ENCODE measurements at places on chromosomes 5 and 9.

DNA sequence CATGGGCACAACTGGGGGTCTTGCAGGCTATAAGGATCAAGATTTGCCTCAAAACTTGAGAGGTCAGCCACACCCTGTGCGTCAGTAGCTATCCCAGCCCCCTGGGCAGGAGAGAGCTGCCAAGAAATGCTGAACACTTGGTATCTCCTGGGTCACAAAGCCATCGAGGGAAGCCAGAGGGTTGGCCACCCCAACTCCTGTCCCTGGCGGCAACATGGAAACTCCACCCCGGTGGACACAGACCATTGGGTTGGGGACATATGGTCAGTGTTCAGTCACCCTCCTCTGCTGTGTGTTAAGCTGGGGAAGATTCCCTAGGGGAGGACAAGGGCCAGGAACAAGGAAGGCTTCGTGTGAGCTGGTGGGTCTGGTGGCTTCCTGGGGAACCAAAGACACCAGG is 140.6 kb downstream of the C5orf15 start:
- DNase-seq, result no peak

DNA sequence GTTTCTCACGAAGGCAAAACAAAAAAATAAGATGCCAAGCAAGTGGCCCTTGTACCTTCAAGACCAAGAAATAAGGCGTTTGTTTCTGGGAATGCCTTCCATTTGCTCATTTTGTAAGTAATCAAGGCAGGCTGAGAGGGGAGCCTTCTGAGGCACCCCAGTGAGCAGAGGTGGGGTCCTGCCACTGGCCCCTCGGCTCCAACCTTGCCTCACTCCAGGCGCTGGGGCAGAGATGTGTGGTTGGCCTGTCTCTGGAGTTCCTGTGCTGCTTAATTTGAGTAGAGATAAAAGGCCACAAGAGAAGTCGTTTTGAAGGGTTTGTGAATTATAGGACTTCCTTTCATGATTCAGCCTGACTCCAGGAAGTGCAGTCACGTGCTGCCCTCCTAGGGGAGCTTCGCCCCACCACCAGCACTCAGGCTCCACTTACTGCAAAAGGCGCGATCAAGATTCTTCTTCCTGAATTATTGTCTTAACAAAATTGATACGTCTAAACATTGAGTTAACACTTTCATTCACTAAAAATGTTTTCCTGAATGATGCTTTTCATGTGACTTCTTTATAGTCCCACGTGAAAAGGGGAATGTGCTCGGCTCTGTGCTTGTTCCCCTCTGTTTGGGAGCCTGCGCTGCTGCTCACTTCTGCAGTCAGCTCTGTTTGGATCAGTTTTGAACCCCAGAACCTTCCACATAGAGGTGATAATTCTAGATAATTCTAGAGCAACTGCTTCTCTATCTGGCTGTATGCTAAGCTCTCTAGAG is 13.7 kb downstream of the SYK start:
- DNase-seq, result no peak

DNA sequence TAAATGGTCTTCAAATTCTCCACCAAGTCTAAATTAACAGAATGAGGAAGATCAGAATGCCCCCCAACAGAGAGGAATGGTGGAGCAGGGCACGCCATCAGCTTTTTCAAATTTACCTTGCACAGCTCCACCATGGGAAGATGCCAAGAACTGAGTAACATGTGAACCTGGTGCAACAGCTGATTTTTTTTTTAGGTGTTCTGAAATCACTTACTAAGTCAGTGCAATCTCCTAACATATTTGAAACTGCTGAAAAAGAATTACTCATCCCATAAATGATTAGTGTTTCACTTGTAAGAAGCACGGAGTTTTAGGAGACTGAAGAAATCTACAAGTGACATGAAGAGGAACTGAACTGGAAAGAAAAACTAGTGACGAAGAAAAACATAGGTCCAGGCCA is 5.1 kb downstream of the TMEM245 start:
- no peak for DNase-seq

DNA sequence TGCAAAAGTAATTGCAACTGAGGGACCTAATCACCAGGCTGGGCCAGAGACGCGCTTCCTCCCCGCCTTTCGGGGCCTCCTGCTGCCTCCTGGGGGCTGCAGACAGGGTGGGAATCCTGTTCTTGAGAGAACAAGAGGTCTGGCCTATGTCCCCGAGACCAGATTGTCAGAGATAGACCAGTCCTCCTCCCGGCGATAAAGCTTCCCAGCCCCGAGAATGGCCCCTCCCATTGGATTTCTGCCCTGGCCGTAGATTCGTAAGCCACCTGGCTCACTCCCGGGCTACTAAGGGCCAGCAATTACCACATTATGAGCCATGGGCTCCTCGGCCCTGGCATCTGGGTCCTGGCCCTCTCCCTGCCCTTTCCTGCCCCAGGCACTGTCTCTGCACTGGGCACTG is 70.4 kb downstream of the HRH2 start:
- DNase-seq, result no peak

DNA sequence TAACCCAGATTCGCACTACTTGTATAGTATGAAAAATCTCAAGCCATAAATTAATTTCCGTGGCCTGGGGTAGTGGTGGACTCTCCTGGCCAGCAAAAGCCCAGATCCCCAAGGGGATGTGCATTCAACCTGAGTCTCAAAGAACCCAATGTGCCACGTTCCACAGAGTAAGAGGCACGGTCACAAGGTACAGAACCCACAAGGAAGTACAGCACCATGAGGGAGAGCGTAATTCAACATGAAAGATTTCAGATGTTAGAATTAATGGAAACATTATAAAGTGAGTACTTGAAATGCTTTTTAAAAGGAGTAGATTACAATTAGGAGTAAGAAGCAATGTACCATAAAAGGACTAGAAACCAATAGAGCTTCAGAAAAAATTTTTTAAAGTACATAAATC is 23.4 kb downstream of the SRD5A1 start:
- no peak for DNase-seq

DNA sequence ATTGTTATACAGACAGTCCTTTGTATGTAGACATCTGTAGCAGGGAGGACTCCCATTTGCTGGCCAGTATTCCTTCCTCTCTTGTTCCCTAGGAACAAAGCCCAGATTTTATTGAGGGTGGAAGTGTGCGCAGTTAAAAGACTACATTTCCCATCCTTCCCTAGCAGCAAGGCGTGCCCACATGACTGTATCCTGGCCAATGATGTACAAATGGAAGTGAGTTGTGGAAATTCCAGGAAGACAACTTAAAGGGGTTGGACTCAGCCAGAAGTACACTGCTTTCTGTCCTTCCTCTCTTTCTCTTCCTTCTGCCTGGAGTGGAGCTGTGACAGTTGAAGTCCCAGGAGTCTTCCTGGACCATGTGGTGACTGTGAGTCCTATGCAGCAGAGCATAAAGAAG is 89.0 kb downstream of the HRH2 start:
- DNase-seq, result no peak

- DNase-seq, result no peak
Observed at GRCh38 chr9:526904-527591, 312.4 kb downstream of the DOCK8 start.

DNA sequence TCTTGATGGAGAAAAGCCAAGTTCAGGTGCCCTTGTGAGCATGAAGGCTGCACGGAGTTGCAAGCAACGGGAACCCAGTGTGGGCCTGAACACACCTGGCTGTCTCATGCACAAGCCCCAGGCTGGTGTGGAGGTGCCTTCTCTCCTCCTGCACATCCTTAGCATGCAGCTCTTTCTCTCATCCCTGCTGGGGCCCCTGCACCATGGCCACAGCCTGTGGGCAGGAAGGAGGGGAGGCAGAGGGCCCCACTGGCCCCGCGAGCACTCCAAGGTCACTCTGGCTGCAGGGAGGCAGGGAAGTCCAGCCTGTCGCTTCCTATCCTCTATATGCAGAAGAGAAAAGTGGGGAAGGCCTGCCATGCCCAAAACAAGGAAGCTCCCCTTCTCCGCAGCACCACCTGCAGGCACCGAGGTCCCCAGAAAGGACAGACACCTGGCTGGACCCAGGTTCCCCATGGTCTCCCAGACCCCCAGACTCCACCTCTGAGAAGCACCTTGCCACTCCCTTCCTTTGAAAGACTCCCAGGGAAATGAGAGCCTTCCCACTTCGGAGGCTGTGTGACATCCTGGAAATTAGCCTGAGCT is 18.6 kb downstream of the STKLD1 start:
- DNase-seq, result no peak

DNA sequence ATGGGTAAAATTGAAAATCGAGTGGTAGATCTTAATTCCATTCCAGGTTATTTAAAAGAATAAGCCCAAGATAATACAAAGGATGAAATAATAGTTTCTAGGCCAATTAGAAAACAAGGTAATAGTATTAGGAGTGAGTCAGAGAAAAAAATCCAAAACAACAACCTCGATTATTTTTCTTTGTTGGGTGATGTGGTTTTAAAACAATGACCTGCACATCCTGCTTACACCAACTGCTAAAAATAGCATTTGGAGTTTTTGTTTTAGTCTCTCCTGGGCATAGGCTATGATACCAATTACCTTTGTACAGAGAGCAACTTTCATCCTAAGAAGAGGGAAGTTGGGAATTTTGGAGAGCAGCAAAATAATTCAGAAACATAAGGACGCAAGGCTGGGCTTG is 101.7 kb upstream of the MYO10 start:
- DNase-seq, result no peak

DNA sequence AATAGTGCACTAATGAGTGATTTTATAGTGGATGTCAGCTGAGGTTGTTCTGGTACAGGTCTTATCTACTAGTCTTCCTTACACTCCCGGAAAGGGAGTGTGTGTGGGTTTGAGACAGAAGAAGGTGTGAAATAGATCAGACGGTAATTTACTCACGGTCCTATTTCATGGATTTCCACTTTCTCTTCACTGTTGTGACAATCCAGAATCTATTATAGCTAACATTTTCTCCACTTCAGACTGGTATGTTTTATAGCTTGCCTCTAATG is 7.0 kb upstream of the C9 start:
- no peak for DNase-seq

DNA sequence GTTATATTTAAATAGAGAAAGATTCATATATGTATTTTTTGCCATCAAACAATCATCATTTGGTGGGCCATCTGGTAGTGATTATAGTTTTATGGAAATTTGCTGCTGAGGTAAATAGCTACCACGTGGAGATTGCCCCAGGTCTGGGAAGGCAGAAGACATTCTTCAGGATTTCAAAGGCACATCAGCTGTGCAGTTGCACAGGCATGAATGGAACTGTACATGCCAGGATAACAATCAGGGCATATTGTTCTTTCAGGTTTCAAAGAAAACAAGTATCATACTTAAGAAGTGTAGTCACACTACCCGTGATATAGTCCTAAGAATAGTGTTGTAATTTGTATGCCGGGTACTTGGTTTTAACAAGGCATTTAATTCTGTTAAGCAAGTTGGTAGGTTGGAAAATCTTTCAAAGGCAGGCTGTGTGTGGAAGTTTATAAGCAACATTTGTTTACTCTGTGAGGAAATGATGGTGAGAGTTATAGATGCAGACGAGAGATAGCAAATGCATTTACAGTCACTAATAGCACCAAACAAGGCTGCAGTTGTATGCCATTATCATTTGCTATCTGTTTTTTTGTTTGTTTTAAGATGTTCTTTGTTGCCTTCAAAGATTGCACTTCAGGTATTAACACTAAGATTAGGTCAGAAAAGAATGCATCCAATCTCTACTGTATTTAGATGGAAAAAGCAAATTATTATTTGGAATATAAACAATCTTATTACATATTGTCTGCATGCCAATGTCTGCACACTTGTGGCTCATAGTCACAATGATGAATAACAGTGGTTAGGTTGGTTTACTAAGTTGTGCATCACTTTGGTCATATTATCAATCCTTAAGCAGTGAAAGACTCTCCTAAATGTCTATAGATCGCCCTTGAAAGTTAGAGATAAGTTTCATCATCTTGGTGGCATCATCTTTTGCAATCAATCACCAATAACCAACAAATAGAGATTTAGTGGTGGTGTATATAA is 55.3 kb downstream of the RPS23 start:
- no peak for DNase-seq

- DNase-seq, result no peak
Observed at GRCh38 chr9:112012026-112012902, 115.7 kb downstream of the UGCG start.

GRCh38 chr9:114954956-114955582 is 24.7 kb upstream of the TNFSF8 start:
- DNase-seq, result no peak

DNA sequence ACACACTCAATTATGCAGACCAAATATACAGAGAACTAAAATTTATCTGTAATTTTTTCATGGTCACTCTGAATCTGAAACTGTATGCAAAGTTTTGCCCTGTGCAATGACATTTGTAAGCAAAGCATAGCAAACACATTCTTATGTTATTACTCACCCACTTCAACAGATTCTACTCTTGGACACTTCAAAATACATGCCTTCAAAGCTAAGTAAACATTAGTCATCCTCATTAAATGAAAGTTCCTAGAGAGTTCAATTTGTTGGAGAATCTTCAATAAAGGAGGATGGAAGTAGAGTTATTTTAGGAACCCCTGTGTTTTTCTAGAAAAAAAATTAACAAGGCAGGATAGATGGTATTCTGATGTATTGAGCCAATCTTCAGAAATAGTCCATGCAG is 639.7 kb upstream of the C9orf72 start:
- peak; percentile 20 for DNase-seq

DNA sequence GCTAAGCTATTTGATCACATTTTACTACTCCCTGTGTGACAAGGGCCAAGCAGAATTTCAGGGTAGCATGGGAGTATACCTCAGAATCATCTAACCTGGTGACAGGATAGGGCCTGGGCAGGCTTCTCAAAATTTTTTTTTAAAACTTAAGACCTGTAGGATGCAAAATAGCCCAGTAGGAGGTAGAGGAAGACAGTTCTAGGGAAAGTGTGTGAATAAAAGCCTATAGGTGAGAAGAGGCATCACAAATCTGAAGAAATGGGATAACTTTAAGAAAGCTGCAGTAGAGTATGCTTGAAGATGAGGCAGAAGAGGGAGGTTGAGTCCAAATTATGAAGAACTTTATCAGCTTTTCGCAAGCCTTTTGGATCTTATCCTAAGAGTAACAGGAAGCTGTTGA is 32.3 kb downstream of the CNTRL start:
- DNase-seq, result no peak

- no peak for DNase-seq
Observed at GRCh38 chr5:134714541-134714940, 23.8 kb upstream of the CAMLG start.

DNA sequence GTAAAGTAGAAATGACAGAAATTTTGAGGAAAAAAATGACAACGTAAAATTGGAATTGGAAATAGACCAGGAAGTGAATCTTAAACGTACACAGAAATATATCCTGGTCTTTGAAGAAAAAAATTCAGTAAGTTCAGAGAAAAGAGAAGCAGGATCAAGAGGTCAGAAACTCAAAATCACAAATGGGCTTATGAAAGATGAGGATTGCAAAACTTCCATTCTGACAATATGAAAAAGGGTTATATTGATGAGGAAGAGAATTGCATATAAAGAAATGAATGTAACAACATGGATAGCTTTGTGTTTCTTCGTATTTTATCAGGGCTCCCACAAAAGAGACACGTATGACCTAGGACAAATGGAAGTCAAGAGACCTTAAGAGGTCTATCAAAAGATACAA is 58.1 kb downstream of the OXCT1 start:
- no peak for DNase-seq

Data from right lung (tissue), 10 donors.